Hematopoietic multipotent progenitor cell treated with erythropoietin and hydrocortisone succinate and interleukin-3 and kit ligand, for 8 days (in vitro differentiated cells): ENCODE measurements at places on chromosomes 5 and 9.
A peak's percentile ranks its signal among the peaks of the same experiment; 100 is the strongest.

DNA sequence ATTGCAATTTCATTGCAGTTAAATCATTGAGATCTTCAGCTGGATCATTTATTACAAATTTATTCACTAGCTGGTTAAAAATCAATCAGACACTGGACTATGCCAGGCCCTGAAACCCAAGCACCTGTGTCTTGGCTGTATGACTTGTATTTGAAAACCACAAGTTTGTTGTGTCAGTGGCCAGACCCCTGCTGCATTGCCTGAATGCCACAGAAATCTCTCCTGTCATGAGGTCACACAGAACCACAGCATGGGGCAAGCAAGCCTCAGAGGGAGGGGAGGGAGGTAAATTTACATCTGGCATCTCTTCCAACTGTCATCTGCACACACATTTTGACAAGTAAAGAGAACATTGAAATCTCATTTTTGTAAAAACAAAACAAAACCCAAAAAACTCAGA lies 90.0 kb downstream of the ARRDC3 start:
- DNase-seq: no peak

DNA sequence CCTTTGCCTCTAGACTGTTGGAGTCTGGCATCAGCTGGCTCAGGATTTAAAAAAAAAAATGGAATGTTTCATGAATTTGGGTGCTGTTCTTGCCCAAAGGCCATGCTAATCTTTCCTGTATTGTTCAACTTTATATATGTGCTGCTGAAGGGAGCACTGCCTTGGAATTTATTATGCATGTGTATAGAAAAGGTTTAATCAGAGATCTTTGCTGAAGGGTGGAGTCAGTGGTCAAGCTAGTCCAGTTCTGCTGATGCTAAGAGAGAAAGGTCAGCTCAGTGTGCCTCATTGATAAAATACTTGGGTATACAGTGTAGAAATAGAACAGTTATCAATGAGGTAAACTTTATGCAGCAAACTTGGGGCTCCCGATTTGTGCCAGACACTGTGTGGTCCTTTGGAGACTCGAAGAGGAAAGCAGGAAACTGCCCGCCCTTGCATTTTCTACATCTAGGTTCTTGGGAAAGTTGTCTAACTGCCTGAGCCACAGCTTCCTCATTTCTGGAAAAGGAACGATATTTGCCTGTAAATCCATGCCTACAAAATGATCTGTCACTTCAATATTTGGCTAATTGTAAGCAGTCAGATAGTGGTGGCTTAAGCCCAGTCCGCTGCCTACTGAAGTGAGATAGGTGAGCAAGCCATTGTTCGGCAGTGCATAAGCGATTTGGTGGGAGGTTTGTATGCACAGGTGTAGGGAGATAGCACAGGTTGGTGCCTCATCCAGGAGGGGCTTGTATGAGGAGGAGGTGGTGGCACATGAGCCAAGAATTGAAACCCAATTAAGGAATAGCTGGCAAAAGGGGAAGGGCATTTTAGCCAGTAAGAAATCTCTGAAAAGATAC lies 29.2 kb upstream of the GTF2H2C start:
- no peak for DNase-seq

DNA sequence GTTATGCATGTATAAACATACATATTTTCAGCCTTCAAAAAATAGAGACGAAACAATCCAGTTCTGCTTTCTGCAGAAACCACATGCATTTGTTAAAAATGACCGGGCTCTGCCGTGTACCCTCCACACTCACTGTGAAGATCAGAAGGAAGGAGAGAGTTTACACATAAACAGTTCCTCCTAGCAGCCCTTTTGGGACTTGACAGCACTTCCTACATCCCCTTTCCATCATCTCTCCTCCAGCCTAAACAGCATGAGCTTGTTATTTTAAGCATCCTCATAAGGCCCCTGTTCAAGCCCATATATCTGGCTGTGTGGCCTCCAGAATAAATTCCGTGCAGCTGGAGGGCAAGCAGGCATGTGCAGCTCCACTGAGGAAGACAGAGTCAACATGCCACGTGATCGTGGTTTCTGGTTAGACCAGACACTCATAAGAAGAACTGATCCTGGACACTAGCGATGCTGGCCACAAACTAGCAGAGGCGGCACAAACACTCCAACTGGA lies 42.2 kb downstream of the NIPAL4 start:
- DNase-seq: no peak

- no peak for DNase-seq
Measured at GRCh38 chr5:174093123-174093522, 47.6 kb downstream of the NSG2 start.

DNA sequence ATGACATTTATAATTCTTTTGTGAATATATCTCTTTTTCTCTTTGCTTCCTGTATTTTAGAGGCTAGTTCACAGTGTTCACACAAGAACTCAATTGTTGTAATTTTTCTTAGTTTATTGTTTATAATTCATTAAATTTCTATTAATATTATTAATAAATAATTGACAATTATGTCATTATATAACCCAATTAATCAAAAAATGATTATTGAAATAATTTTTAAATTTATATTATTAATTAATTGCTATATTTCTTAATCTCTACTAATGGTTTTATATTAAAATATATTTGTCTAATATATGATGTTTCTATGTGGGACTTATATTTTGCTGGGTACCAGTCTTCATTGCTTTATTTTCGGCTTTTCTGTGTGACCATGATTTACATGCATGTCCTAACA lies 618.4 kb downstream of the CDH9 start:
- no peak for DNase-seq

DNA sequence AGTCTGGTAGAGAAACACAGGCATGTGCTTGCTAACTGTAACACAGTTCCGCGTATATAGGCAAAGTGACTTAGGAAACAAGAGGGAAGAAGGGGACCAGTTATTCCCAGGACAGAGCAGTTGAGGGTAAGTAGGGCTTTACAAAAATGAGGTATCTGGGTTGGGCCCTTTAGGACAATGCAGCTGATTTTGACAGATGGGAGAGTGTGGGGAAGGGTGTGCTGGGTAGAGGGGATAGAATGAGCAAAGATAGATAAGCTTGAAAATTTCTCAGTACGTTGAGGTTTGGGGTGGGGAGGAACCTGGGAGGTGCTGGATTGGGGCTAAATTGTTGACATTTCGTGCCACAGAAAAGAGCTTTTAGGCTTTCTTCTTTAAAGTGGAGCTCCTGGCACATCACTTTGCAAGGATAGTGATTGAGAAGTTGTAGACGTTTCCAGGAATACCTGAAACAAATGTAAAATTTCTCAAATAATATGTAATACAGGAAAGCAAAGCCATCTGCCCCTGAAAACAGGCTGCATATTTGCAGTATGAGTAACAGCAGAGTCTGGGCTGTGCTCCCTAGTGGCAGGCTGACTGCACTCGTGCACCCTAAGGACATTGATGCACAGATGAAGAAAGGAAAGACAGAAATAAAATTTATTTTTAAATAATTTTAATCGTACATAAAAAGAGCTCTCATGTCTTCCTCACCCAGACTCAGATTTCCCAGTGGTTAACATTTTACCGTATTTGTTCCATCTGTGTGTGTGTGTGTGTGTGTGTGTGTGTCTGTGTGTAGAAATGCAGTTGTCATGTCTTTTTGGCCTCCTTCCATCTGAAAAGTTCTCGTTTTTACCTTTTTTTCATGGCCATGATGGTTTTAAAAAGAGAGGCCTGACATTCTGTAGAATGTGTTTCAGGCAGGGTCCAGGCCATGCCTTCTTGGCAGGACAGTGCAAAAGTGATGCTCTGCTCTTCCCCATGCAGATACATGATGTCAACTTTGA lies 144.9 kb upstream of the DMRT1 start:
- DNase-seq: peak; percentile 50

DNA sequence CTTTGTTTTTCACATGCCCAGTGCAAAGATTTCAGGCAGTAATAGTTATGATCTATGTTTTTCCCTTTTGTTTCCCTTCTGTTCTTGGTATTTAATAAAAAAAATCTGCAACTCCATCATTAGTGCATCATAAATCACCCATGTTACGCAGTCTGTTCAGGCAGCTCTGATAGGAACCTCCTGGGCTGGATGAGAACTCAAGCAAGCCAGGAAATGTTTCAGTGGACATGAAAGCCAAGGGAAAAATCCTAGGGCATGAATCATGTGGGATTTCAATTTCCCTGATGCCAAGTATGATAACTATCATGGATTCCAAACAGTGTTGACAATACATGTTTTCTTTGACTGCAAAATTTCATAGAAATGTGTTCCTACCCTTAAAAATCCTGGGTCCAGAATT lies 119.7 kb upstream of the TARS1 start:
- DNase-seq: no peak

DNA sequence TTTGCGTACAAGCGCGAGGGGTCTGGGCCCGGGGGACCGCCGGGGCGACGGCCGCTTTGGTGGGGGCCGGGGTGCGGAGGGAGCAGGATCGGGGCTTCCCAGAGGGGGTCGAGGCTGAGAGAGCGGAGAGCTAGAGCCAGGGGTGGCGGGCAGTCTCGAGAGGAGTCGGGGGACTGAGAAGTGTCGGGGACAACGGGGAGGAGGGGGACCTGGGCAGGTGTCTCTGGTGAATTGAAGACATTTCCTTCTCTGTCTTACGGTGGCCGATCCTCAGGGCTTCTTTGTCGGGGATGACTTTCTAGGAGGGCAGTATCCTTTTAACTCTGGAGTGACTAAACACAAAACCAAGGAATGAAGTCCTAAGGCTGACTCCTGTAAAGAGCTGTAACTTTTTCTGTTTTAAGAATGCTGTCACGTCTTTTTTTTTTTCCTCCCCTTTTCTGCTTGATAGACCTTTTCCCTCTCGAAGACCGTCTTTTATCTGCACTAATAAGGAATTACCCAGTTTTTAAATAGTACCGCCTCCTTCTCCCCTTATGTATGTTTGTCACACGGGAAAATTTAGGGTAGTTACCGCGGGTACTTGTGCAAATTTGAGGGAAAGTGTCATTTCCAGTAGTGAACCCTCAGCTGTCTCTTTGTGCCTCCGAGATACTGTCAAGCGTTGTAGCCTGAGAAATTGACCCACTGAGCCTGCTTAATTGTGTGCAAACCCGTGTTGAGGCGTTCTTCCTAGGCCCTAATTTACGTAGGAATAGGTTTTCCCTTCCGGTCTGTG lies 822 bp downstream of the DENND4C start:
- DNase-seq: peak; percentile 31

GRCh38 chr9:137387114-137387890 lies 35.7 kb downstream of the EXD3 start:
- DNase-seq: no peak

DNA sequence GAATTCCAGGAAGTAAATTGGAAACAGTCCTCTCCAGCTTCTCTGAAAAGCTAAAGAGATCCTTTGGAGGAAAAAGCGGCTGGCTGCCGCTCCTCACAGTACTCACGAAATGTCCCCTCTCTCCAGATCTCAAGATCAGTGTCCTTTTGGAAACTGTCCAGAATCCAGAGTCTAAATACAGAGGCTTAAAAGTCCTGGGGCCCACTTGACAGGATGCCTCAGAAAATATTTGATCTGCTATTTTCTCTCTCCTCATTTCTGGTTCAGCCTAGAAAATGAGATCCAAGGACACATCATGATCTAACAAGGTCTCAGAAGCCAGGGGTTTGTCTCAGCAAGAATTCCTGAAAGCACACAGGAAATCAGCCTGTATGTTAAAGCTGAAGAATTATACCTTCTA lies 7.2 kb downstream of the C1QTNF2 start:
- no peak for DNase-seq

DNA sequence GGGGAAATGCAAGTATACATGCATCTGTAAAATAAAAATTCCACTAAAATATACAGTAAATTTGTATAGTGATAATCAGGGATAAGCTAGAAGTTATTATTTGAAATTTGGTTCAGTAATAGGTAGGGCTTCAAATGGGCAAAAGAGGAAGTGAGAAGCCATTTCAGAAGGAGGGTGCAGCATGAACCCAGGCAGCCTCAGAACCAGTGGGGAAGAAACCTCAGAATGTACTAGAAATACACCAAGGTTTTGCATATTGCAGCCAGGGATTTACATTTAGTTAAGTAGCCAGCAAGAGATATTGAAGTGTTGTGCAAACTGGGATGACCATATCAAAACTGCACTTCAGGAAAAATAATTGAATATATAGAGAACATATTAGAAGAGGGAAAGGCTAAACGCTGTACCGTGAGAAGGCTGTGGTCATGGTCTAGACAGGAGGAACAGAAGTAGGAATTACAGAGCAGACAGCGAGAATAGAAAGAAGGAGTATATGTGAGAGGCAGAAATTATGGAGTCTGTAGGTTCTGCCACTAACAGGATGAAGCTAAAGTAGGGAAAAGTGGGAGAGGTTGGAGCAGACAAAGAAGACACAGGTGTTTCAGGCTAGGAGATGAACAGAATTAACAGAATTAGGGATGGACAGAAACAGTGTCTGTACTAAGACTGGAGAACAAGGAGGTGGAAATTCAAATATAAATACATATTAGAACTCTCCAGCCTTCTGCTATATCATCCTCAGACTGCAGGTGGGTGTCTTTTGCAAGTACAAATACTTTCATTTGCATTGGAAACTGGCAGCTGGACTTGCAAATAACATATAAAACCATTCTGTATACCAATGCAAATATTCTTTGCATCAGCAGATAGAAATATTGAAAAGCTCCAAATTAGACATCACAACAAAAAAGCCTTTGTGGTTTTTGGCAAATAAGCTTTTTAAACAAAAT lies 335.6 kb downstream of the ZNF608 start:
- DNase-seq: no peak

DNA sequence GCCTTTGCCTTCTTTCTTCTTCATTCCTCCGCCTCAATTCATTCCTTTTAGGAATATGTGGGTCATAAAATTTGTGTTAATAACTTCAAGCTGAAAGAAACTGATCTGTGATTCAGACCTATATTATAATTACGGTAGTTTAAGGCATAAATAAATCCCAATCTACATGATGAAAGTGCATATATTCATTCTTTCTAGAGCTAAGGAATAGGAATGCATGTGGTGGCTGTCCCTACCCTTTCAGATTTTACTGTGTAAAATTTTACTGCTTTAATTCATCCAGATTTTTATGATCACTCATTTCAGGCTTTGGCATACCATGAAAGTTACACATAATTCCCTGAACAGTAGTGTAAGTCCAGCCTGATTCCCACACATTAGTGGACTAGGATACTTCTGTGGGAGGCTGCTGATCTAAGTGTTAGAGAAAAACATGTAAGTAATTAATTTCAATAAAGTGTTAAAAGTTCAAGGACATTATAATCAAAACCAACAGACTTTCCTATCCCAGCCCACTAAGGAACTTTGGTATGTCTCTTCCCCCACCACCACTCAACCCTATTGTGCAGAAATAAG lies 83.1 kb downstream of the HINT1 start:
- DNase-seq: no peak
